ENCODE measurements at places on chromosomes 11 and 22.

DNA sequence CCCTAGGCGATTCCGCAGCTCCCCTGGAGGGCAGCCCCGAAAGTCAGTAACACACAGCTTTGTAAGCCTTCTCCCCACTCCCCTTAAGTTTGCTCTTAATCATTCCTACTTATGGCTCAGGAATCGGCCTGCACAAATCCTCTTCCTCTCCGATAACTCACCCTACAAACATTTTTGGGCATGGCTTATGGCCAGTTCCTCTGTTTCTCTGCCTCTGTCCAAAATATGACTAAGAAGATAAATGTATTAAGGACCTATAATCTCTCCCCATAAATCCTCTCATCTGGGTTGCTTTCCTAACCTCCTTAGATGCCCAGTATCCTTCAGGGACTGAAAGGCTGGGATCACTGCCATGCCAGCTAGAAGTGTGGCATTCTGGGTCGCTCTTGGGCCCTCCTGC lies 41.0 kb downstream of the PAMR1 start:
- DNase-seq: no peak

- DNase-seq: no peak
Measured at GRCh38 chr11:62444835-62445234, 26.0 kb downstream of the SCGB1A1 start.

- DNase-seq: no peak
Measured at GRCh38 chr11:124672536-124673215, 863 bp downstream of the SIAE start.

DNA sequence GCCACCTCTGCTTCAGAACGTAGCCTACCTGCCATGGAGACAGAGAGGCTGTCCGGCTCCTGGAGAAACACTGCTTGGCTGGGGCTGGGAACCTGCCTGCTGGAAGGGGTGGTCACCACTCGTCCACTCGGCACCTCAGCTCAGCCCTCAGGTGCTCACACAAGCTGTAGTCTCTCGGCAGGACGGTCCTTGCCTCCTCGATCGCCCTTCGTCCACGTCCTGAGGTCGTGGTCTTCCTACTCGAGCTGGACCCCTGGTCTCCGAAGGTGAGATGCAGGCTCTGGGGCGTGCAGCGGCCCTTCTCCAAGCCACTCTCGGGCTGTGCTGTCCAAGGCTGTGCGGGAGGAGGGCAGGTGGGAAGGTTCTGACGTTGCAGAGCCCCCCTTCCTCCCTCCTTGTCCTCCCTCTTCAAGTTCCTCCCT lies at the start of gene TBX10:
Gene TBX10 (minus strand): TSS at position 326 of the 422 bp plus-strand sequence. CDS start 291 bp downstream, at position 35.
- DNase-seq: no peak

Measured in activated T-helper 1 cell treated with Interleukin-2 at 50 U/mL for 16 hours (primary cell).